ENCODE measurements at places on chromosomes 6 and 20.

DNA sequence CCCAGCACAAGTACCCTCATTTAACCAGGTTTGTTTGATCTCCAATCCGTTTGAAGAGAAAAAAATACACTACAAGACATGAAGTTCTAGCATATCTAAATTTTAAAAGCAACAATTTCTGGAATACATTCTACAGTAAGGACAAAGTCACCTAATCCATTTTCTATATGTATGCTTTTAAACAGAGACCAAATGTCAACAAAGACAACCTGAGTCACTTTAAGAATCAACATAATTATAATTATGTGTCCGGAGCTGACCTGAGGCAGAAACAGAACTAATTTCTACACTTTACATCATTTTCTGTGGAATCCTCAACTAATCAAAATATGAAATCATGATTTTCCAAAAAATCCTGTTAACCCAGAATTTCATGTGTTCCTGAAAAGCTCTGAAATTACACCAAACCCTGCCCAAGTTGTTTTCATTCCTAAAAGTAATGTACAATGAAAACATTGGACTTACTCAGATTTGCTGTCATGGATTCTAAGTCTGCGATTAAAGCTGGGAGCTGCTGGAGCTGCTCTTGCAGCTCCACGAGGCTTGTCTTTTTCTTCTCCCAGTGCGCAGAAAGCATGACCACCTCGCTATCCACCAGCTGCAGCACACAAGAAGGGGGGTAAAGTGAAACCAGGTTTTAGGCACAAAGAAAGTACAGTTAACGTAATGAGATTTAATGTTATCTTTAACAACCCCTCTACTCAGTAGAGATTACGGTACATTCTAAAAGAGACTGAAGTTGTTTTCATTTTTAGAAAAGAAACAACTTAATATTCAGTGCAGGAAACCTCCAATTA is 35.8 kb downstream of the DTNBP1 start:
- H3K27ac ChIP-seq = no peak overlapping the region
- H3K4me1 ChIP-seq = peaks cover 32% of the 10 kb centered on the region
- no peak for DNase-seq
- H3K4me3 ChIP-seq = no peak overlapping the region
- H3K27me3 ChIP-seq = no peaks in the 10 kb centered on the region

GRCh38 chr20:51108638-51109363 is 85.9 kb upstream of the KCNG1 start:
- no peaks in the 10 kb centered on the region for H3K36me3 ChIP-seq
- H3K27ac ChIP-seq = no peak overlapping the region
- H3K4me1 ChIP-seq = no peaks in the 10 kb centered on the region
- peaks cover 16% of the 10 kb centered on the region for H3K27me3 ChIP-seq

DNA sequence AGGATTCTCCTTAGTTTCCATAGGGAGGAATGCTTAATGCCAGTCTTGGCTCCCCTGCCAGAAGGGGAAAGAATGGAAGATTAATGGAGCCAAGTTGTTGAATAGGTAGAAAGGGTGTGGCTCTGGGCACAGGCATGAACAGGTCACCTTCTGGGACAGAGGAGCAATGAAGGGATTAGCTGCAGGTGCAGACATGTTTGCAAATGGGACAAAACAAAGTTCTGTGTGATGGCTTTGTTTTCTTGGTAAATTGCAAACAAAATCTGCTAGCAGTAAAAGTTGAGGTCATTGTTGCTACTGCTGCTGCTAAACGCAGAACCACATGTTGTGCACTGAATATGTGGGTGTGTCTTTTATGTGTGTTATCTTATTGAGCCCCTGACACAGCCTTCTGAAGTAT is 93.3 kb downstream of the PERP start:
- no peak for DNase-seq
- H3K27me3 ChIP-seq = no peaks in the 10 kb centered on the region
- H3K27ac ChIP-seq = no peak overlapping the region
- no peaks in the 10 kb centered on the region for H3K36me3 ChIP-seq

GRCh38 chr6:167331565-167331964 is 6.7 kb downstream of the TTLL2 start:
- H3K4me3 ChIP-seq = no peak overlapping the region
- no peak for DNase-seq
- H3K27me3 ChIP-seq = no peaks in the 10 kb centered on the region
- no peaks in the 10 kb centered on the region for H3K36me3 ChIP-seq

DNA sequence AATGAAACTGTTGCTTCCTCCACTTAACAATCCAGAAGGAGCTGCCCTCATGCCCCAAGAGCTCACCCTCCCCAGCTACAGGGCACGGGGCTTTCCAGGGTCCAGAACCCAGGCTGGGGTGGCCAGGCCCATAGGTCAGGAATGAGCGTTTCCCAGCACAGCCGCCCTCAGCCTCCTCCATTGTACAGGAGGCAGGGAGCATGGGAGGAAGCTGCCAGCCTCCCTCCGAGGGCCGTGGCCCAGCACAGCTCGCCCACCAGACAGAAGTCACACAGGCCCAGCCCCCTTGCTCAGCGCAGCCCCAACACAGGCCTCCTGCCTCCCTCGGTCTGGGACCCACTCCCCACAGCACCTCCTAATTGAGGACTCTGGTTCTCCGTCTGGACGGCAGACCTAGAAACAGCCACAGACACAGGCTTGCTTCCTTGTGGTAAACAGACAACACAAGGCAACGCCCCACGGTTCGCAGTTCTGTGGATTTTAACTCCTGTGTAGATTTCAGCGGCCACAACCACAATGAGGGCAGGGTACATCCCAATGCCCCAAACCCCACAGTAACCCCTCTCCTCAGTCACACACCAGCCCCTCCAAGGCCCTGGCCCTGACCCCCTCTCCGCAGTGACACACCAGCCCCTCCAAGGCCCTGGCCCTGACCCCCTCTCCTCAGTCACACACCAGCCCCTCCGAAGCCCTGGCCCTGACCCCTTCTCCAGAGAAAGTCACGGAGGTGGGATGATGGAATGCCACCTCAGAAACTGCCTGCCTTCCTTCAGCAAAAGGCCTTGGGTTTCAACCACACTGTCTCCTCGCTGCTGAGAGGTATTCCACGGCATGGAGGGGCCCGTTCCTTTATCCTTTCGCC is 173.5 kb downstream of the DLL1 start:
- H3K4me1 ChIP-seq = no peaks in the 10 kb centered on the region
- no peaks in the 10 kb centered on the region for H3K36me3 ChIP-seq
- no peak for DNase-seq
- no peak overlapping the region for H3K27ac ChIP-seq
- no peak overlapping the region for H3K4me3 ChIP-seq

- DNase-seq = no peak
- H3K4me3 ChIP-seq = no peak overlapping the region
- no peaks in the 10 kb centered on the region for H3K27me3 ChIP-seq
- H3K27ac ChIP-seq = no peak overlapping the region
- H3K4me1 ChIP-seq = no peaks in the 10 kb centered on the region
- H3K36me3 ChIP-seq = no peaks in the 10 kb centered on the region
Observed at GRCh38 chr20:55067158-55067825, 591.9 kb downstream of the DOK5 start.

- H3K27ac ChIP-seq = no peak overlapping the region
- no peak for DNase-seq
- H3K4me1 ChIP-seq = no peaks in the 10 kb centered on the region
- no peaks in the 10 kb centered on the region for H3K27me3 ChIP-seq
- H3K4me3 ChIP-seq = no peak overlapping the region
- no peaks in the 10 kb centered on the region for H3K36me3 ChIP-seq
Observed at GRCh38 chr6:81304466-81304865, 448.0 kb downstream of the TENT5A start.

DNA sequence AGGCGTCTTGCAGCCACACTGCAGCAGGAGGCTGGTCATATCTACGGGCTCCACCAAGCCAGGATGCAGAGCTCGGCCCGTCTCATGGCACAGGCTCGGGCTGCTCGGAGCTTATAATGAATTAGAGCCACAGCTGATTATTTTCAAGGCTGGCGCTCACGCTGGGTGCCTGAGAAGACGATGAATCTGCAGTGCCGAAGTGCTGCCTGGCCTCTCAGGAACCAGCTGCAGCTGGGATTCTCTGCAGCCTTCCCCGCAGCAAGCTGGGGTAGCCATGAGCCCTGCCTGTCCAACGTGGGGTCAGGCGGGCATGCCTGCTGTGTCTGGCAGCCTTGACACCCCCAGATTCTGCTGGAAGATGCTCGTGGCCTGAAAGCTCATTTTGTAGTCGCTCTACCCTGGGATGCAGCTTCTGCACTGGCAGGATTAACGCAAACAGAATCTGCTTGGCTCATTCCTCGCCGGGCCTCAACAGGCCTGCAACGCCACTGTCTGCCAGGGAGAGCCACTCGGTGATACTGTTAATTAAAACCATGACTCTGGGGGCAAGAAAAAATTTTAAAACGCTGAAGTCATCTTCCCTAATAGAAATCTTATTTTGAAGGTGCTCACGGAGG is 104.3 kb downstream of the CDH26 start:
- DNase-seq = no peak
- H3K4me1 ChIP-seq = peaks cover 30% of the 10 kb centered on the region
- no peaks in the 10 kb centered on the region for H3K27me3 ChIP-seq
- no peaks in the 10 kb centered on the region for H3K36me3 ChIP-seq

- peak overlapping the region; percentile 72 for H3K27ac ChIP-seq
- no peak for DNase-seq
- no peaks in the 10 kb centered on the region for H3K36me3 ChIP-seq
- peaks cover 46% of the 10 kb centered on the region for H3K4me1 ChIP-seq
- H3K27me3 ChIP-seq = no peaks in the 10 kb centered on the region
Observed at GRCh38 chr6:56370561-56371211, 123.3 kb upstream of the COL21A1 start.

DNA sequence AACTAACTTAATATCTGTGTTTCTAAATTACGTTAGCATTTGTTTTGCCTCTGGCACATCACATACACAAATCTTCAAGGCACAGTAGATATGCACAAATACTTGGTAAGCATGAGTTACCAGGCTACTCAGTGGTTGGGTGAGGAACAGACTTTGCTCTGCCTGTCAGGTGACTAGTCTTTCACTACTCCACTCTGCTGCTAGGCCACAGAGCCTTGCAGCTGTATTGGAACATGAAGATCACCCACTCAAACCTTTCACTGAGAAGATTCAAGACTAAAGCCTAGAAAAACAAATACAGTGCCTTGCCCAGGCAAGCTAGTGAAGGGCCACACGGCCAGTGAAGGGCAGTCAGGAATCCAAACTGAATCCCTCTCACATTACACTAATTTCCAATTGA is 47.0 kb downstream of the DTNBP1 start:
- DNase-seq = no peak
- no peaks in the 10 kb centered on the region for H3K27me3 ChIP-seq
- no peak overlapping the region for H3K4me3 ChIP-seq
- peaks cover 20% of the 10 kb centered on the region for H3K4me1 ChIP-seq

- H3K36me3 ChIP-seq = no peaks in the 10 kb centered on the region
- no peak for DNase-seq
- H3K4me1 ChIP-seq = peaks cover 29% of the 10 kb centered on the region
- peak overlapping the region; percentile 95 for H3K4me3 ChIP-seq
- H3K27me3 ChIP-seq = no peaks in the 10 kb centered on the region
- H3K27ac ChIP-seq = peak overlapping the region; percentile 88
Observed at GRCh38 chr20:25246182-25246999, 1.5 kb upstream of the PYGB start.

DNA sequence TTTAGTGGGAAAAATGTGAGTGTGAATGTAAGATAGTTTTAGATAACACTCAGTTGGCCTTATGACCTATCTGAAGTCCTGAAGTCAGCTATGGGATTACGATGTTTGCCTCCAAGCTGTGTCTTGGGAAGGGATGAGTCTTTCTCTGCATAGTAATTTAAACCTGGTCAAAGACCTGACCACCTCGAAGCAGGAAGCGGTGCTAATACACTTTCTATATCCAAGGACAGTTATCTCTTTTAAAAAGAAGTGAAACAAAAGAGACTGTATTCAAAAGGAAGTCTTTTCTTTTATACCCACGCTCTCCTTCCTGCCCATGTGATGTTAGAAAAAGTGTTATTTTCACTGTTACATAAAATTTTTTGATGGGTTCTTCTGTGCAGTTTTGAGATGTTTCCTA is 94.9 kb downstream of the JARID2 start:
- no peaks in the 10 kb centered on the region for H3K27me3 ChIP-seq
- H3K36me3 ChIP-seq = no peaks in the 10 kb centered on the region
- H3K27ac ChIP-seq = no peak overlapping the region
- DNase-seq = no peak
- H3K4me3 ChIP-seq = no peak overlapping the region

GRCh38 chr6:41464481-41464880 is 81.7 kb upstream of the FOXP4 start:
- no peak for DNase-seq
- H3K4me1 ChIP-seq = no peaks in the 10 kb centered on the region
- H3K27me3 ChIP-seq = peaks cover 9% of the 10 kb centered on the region
- H3K27ac ChIP-seq = no peak overlapping the region
- no peak overlapping the region for H3K4me3 ChIP-seq

DNA sequence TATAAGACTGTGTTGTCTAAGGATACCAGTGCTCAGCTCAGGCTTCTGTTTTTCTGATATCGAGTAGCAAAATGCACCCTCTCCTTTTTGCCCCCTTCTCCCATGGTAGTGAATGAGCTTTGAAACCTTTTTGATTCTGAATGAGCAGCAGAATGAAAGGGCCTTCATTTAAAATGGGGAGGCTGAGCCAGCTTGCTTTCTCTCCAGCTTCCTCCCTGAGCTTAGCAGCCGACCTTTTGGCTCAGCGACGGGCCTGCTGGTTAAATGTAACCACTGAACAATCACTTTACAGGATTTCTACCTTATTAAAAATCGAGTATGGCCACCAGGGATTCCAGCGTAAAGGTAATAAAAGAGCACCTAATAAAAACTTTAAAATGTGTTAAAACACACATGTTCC is 133.7 kb upstream of the SPACA1 start:
- H3K36me3 ChIP-seq = no peaks in the 10 kb centered on the region
- no peak overlapping the region for H3K4me3 ChIP-seq
- H3K27me3 ChIP-seq = peaks cover 3% of the 10 kb centered on the region
- H3K4me1 ChIP-seq = no peaks in the 10 kb centered on the region
- H3K27ac ChIP-seq = no peak overlapping the region

Data from lower lobe of right lung (tissue), 2 donors.